ENCODE measurements at places on chromosomes 16 and 17. TPM values are rescaled to one million over a fixed set of nuclear protein-coding genes. Genes with fewer than 3 reads are reported as not detected.

GRCh38 chr17:81804559-81805399, 829 bp downstream of the GCGR start:
- peaks cover 29% of the 10 kb centered on the region for H3K27me3 ChIP-seq
- no peaks in the 10 kb centered on the region for H3K4me1 ChIP-seq
- H3K4me3 ChIP-seq: no peak overlapping the region

DNA sequence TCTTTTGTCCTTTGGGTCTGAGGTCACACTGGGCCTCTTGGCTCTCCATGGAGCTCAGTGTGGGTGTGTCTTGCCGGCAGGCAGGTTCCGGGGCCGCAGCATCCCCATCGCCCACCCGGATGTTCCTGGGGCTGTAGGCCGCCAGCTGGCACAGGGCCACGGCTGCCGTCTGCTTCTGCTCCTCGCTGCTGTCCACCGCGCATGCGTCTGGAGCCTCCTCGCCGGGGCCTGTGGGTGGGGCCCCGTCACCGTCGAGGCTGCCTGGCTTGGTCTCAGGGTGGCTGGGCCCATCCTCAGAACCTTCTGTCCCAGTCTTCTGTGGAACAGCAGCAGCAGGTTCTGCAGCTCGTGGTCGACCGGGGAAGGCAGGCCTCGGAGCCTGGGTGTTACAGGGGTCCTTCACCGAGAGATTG, 9.6 kb downstream of the ZNF750 start:
- H3K27ac ChIP-seq: no peak overlapping the region
- H3K27me3 ChIP-seq: no peaks in the 10 kb centered on the region
- H3K4me3 ChIP-seq: no peak overlapping the region
- peak; percentile 69 for DNase-seq
- H3K36me3 ChIP-seq: no peaks in the 10 kb centered on the region

GRCh38 chr17:40695874-40696472, 7.6 kb downstream of the KRT24 start:
- H3K27me3 ChIP-seq: no peaks in the 10 kb centered on the region
- no peaks in the 10 kb centered on the region for H3K4me1 ChIP-seq
- no peak overlapping the region for H3K4me3 ChIP-seq
- H3K36me3 ChIP-seq: no peaks in the 10 kb centered on the region
- no peak overlapping the region for H3K27ac ChIP-seq
- no peak for DNase-seq

- no peaks in the 10 kb centered on the region for H3K27me3 ChIP-seq
- no peaks in the 10 kb centered on the region for H3K36me3 ChIP-seq
- DNase-seq: no peak
- H3K4me1 ChIP-seq: no peaks in the 10 kb centered on the region
- H3K4me3 ChIP-seq: no peak overlapping the region
- no peak overlapping the region for H3K27ac ChIP-seq
Observed at GRCh38 chr17:56699186-56699894, 105.8 kb downstream of the NOG start.

GRCh38 chr17:62757500-62757951, 50.6 kb downstream of the MARCHF10 start:
- no peaks in the 10 kb centered on the region for H3K36me3 ChIP-seq
- DNase-seq: no peak
- H3K4me1 ChIP-seq: peaks cover 6% of the 10 kb centered on the region

Gene CCL8
- not detected for total RNA-seq

Gene GCGR
- total RNA-seq: not detected

GRCh38 chr16:345772-346171, 6.8 kb downstream of the AXIN1 start:
- H3K27me3 ChIP-seq: no peaks in the 10 kb centered on the region
- no peaks in the 10 kb centered on the region for H3K4me1 ChIP-seq
- no peaks in the 10 kb centered on the region for H3K36me3 ChIP-seq
- H3K4me3 ChIP-seq: no peak overlapping the region
- H3K27ac ChIP-seq: no peak overlapping the region

Gene GPR142
- total RNA-seq: not detected

DNA sequence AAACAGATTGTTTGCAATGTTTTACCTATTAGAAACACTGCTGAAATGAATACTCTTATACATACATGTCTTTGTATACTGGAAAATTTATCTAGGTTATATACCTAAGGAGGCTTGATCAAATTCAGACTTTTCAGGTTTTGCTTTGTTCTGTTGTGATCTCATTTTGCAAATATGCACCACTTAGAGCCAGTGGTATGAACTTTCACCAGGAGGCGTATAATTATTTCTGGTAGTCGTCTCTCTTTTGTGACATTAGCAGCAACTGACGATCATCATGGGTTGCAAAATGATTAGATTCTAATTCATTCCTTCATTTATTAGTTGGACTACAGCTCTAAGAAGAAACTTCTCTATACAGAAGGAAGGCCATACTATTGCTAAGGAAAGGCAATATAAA, 26.9 kb downstream of the AP1G1 start:
- no peak overlapping the region for H3K4me3 ChIP-seq
- H3K27ac ChIP-seq: no peak overlapping the region
- H3K4me1 ChIP-seq: no peaks in the 10 kb centered on the region
- H3K36me3 ChIP-seq: no peaks in the 10 kb centered on the region

DNA sequence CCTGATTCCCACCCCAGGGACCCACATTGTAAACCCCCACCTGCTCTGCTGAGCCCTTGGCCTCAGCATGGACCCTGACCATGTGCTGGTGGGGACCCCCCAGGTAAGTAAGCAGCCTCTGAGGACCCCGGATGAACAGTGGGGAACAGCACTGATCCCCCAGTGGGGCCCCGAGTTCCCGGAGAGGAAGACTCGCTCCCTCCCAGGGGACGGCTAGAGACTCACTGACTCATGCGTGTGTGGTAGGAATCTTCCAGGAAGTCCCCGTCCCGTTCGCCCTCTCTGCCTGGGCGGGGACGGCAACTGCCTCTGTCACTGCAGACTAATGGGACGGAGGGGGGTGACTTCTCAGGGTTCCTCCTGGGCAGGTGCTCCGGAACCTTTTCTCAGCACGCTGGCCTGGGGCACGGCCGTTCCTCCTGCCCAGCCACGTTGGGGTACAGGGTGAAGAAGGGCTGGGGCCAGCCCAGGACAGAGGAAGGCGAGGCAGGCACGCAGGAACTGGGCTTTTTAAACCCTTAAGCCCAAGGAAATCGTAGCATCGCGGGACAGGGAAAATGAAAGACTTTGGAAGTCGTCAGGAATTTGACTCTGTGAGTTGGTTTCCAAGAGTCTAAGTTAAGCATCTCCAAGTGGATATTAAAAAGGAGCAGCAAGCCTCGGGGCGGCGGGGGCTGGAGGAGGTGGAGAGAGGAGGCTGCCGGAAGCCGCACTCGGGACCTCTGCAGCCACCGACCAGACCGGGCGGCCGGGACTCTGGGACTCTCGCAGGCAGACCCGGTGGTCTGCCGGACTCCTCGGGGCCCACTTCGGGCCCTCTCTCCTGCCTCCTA, 178.7 kb downstream of the SEC14L1 start:
- H3K27me3 ChIP-seq: no peaks in the 10 kb centered on the region
- H3K36me3 ChIP-seq: no peaks in the 10 kb centered on the region
- peak overlapping the region; percentile 38 for H3K4me3 ChIP-seq

DNA sequence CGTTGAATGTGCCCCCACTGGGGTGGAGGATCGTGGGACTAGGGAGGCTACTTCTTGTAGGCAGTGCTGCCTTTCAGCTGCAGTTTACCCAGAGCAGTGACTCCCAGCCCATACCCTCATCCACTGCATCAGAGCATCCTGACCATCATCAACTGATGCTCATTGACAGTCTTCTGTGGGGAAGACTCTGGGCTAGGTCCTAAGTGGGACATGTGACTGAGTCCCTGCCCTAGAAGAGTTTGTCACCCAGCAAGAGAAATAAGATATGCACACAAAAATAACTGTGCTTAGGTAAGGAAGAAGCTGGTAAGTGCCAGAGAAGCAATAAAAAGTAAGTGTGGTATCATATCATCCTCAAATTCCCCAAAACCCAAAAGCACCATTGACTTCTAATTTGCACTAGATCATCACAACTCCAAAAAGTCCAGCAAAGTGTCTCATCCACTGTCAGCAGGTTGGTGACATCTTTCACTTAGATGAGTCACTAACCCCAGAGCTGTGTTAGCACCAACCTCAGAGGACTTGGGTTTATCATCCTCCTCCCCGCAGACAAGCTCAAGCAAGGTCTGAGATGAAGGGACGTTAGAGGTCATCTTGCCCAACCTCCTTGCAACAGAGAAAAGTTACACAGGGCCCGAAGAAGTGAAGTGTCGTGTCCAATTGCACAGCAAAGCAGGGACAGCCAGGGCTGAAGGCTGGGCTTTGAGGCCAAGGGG, 99.0 kb downstream of the CCDC182 start:
- no peaks in the 10 kb centered on the region for H3K36me3 ChIP-seq
- no peak overlapping the region for H3K27ac ChIP-seq
- no peak overlapping the region for H3K4me3 ChIP-seq

Gene MT1M
- 16.6 TPM for total RNA-seq

DNA sequence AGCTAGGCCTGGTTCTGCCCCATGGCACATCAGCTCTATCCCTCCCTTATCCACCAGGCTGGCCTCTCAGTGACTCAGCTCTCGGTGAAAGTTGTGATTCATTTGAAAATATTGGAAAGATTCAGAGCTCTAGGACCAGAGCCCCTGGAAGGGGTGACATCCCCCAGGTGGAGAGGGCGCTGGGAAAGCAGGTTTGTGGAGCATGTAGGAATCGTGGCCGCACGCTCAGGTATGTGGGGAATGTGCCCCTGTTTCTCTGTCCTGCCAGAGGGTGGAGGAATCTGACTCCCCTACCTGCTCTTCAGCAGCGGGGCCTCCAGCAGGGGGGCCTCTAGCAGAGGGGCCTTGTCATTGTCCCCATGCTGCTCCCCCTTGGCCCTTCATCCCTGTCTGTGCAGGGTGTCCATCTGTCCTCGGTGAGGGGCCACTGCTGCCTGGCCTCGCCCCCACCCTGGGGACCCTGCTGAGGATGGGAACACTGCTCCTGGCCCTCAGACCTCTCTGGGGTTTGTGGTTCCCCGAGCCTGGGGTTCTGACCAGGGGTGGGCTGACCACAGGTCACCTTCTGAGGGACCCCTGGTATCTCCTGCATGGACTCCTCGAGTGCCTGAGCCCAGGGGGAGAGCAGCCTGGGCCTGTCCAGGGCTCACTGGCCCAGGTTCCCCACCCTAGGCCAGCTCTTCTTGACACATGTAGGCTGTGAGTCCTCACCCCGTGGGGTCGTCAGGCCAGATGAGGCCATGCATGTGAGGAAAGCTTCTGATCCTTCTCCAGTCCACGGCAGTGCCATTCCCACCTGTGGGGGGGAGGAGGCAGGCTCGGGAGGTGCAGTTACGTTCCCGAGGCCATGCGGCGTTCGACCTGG, 47.5 kb downstream of the NT5M start:
- DNase-seq: no peak
- no peak overlapping the region for H3K4me3 ChIP-seq
- H3K36me3 ChIP-seq: no peaks in the 10 kb centered on the region

Gene DNAAF1
- total RNA-seq: 0.77 TPM

All from uterus (tissue), 4 donors.